Tibial nerve (tissue), 4 donors: ENCODE measurements at places on chromosomes 16 and 17.

- DNase-seq: no peak
These were observed 20.7 kb upstream of the SP2 start for GRCh38 chr17:47875011-47875985.

GRCh38 chr16:48950184-48950583 is 331.5 kb downstream of the CBLN1 start:
- no peak for DNase-seq

DNA sequence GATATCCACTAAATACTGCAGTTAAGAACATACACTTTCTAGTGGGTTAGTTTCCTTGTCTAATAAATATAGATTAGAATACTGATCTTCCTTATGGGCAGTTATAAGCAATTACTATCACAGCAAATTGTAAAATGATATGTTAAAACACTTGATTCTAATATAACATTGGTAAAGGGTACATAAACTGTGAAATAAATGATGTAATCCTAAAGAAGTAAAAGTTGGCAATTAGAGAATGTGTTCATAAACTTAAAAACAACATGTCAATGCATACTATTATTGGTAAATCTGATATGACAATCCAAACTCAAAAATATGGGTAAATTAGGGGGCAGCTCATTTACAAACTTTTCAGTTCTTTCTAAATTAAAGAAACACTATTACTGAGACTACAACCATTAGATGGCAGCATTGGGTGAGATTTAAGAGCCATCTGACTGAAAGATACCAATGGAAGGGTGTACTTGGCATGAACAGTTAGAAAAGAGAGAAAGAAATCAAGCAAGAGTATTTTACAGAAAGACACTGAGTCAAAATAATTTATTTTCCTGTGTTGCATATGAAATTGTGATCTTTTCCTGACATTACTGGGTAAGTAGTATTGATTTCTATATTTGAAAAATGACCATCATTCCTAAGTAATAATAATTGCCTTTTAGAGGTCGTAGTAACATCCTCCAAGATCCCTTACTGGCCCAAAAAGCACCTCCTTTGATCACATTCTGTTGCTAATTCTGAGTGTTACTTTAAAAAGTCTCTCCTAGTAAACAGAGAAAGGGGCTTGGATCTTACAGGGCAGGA is 119.6 kb downstream of the SPAG9 start:
- DNase-seq: peak; percentile 64

DNA sequence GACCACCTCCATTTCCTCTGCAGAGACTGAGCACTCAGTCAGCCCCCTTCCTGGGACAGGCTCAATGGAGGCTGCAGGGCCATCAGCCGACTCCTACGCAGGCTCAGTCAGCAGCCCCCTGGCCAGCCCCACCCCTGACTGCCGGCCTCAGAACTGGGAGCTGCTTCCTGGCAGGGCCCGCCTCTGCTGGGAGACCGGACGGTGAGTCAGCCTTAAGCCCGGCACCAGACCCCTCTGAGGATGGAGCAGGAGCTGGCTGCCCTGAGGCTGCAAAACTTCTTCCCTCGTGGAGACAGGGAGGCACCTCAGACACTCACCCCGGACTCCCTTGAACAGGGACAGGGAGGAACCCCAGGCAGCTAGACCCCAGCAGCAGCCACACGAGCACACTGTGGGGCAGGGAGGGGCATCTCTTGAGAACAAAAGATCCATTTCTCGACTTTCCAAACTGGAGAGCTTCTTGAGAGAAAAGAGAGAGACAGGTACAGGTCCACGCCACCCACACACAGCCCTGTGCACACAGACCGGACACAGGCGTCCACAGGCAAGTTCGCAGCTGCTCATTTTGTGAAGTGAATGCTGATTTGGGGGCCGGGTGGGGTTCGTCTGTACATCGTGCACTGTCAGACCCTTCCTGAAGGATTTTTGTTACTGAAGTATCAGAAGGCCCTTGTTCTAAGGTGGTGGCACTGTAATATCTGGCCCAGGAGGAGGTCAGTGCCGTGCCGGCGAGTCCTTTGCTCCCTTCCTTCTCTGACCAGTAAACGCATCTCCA is 1.3 kb upstream of the TUBB3 start:
- DNase-seq: no peak

- DNase-seq: no peak
These were observed 50.3 kb downstream of the BMERB1 start for GRCh38 chr16:15484662-15485061.

GRCh38 chr16:27230562-27231001 is 27.3 kb downstream of the KDM8 start:
- no peak for DNase-seq

- DNase-seq: no peak
These were observed 28.7 kb upstream of the KIFC3 start for GRCh38 chr16:57830890-57831484.

GRCh38 chr16:55655897-55656681 is at the start of gene SLC6A2:
SLC6A2 (plus strand) TSS chr16:55655988; CDS start chr16:55656695, 707 bp downstream.
- no peak for DNase-seq

GRCh38 chr17:51120357-51120738 is 320 bp downstream of the SPAG9 start:
- DNase-seq: peak; percentile 25

DNA sequence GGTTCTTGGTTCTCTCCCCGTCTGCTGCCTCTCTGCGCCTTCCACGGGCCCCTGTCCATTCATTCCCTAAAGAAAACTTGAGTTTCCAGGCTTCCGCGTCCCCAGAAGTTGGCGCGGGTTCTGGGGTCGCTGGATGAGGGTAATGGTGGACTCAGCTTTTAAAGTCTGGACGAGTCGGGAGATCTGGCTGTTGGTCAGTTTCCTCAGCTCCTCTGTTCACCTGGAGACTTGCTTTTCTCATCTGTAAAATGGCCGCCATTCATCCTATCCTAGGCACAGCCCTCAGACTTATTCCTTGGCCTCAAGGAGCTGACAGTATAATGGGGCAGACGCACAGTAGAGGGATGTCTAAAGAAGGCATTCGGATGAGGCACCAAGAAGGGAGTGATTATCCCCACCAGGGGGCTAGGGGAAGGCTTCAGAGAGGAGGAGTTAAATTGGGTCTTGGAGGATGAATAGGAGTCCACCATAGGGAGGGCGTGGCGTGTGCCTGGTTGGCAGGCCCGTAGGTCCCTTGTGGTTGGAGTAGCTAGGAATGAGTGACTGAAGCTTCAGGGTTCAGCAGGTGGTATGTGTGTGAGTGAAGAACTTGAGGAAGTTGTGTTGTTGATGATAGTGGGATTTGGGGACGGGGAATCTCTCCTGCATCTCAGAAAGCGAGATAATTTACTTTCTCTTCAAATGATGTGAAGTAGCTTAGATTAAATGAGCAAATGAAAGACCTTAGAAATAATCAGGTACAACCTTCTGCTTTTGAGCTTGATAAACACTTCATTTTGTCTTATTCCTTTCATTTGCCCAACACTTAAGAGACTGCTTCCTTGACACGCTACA is 652 bp downstream of the VPS35L start:
- no peak for DNase-seq

DNA sequence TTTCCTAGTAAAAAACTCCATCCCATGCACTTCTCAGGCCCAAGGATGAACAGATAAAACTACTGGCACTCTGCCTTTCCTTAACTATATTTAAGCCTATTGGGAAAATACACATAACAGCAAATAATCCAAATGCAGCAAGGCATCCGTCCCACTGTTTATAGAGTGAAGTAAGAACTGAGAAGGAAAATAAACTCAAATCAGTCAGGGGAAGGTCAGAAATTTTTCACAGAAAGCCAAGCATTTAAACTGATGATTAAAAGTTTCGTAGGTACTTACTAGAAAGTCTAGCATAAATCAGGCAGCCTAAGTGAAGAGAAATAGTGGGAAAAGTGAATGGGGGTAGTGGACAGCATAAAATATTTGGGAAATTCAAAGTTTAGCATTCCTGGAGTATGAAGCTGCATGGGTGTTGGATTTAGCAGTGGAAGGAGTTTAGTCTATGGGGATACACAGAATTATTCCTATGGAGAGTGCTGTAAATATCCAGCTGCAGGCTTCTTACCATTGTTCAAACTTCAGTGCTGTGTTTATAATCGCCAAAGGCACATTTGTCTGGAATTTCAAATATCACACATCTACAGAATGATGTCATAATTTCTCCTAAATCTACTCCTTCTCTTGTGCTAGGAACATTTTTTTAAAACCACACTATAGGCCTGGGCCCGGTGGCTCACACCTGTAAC is 1131.0 kb upstream of the GOT2 start:
- DNase-seq: no peak

DNA sequence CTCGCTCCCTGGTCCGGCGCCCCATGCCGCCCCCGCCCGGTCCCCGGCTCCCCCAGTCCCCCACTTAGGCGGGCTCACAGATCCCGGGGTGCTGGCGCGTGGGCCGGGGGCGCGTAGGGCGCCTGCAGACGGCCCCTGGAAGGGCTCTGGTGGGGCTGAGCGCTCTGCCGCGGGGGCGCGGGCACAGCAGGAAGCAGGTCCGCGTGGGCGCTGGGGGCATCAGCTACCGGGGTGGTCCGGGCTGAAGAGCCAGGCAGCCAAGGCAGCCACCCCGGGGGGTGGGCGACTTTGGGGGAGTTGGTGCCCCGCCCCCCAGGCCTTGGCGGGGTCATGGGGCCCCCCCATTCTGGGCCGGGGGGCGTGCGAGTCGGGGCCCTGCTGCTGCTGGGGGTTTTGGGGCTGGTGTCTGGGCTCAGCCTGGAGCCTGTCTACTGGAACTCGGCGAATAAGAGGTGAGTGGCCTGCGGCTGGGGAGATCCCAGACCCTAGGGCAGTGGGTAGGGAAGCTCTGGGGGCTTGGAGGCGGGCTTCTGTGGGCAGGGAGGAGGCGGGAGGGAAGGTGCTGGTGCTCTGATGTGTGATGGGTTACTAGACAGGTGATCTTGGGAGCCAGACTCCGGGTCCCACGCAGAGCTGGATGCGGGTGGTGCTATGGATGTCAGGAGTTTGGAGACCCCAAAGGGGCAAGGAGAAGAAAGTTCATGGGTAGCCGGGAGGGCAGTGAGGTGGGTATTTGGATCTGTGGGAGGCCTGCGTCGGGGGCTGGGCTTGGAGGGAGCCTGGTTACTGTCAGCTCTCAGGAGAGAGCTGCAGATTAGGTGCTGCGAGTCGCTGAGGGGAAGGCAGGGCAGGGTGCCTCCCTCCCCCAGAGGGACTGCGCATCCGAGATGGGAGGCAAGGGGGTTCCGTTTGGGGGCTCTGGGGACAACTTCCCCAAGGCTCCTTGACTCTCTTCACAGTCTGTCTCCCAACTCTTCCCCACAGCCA is 560 bp downstream of the EFNB3 start:
- DNase-seq: no peak

- no peak for DNase-seq
These were observed 55.4 kb downstream of the TMEM186 start for GRCh38 chr16:8742068-8742467.

DNA sequence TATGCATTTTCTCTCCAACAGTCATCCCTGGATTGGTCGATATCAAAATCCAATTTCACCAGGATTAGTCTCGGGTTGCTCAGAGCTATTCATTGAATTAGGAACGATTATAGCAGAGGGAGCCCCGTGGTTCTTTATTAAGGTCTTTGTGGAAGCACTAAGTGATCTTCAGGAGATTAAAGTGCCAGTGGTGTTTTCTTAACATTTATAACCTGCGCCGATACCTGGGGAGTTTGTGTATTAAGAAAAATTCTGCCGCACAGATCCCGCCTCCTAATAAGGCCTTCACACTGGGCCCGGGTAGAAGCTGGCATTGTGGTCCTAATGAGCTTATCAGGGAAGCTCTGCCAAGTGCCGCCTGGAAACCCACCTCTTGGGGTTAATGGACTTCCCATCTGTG is 238.7 kb downstream of the RBFOX1 start:
- DNase-seq: no peak

DNA sequence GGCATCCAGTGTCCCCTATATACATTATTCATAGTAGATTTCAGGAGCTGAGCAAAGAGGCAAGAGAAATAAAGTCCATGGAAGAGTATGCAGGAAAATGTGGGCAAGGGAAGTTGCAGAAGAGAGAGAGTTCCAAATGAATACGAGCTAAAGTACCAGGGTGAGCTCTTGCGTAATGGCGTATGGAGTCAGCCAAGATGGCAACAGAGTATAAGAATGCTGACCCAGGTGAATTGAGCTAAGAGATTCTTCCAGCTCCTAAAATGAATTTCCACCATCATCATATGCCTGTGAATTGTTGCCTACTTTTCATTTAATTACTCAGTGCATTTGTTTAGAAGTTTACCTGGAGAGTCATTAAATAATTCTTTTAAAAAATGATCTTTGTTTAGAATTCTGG is 153.2 kb upstream of the CNTNAP4 start:
- DNase-seq: no peak

DNA sequence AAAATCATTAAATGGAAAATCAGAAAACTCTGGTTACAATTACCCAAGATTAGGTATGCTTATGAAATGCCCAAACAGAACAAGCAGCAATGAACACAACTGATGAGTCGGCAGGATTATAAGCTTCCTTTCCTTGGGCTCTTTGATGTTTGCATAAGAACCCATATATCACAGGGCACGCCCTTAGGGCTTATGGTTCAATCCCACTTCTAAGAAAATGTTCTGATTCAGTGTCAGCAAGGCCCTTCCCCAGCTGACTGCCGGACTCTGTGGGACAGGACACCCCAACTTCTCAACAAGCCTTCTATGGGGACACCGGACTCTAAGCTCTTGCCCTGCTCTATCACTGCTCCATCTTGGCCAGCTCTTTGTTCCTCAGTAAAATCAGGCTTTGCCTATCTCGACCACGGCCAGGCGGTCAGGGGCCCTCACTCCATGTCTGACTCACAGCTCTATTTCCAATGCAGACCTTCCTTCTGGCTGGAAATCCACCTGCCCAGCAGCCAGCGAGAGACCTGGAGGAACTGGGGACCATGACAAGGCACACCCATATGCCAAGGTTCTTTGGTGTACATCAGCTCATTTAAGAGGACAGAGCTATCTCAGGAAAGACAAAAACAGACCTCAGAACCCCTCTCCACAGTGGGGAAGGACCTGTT is 26.8 kb downstream of the LITAFD start:
- no peak for DNase-seq

DNA sequence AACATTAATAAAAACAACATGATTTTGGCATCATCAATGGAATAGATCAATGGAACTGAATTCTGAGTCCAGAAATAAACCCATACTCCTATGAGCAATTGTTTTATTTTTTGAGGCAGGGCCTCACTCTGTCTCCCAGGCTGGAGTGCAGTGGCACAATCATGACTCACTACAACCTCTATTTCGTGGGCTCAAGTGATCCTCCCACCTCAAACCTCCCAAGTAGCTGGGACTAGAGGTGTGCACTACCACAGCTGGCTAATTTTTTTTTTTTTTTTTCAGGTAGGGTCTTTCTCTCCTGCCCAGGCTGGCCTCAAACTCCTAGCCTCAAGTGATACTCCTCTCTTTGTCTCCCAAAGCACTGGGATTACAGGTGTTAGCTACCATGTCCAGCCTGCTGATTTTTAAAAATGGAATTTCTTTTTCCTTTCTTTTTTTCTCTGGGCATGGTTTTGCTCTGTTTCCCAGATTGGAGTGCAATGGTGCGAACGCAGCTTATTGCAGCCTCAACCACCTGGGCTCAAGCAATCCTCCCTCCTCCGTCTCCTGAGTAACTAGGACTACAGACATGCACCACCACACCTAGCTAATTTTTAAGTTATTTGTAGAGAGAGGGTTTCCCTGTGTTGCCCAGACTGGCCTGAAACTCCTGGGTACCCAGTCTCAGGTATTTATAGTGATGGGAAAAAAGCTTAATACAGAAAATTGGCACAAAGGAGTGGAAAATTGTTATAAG is 7.3 kb upstream of the PRDM7 start:
- no peak for DNase-seq
